Activated T-cell treated with anti-CD3 and anti-CD28 coated beads, Interleukin-2, amount 50 U/mL, for 4 hours (primary cell): ENCODE measurements at places on chromosomes 1 and 21. TPM values are rescaled to one million over a fixed set of nuclear protein-coding genes. Genes with fewer than 3 reads are reported as not detected.

- DNase-seq: no peak
Measured at GRCh38 chr1:5847013-5847659, 145.1 kb downstream of the NPHP4 start.

DNA sequence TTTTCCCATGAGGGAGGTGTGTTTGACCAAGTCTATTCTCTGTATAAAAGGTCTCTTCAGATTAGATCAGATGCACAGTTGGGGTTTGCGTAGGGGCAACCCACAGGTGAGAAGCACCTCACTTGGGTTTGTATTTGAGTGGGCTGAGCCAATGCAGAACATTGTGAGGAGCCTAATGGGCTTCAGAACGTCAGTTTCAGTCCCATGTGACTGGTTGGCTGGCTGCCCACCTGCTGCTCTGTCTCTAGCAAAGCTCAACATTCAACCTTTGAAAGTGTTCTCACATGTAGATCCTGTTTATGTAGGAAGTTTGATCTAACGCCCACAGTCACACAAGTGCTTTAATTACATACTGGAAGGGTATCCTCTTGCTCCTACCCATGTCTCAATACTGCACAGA is 105.5 kb downstream of the FASLG start:
- DNase-seq: peak; percentile 19

- no peak for DNase-seq
Measured at GRCh38 chr1:44275991-44276405, 62.7 kb downstream of the DMAP1 start.

DNA sequence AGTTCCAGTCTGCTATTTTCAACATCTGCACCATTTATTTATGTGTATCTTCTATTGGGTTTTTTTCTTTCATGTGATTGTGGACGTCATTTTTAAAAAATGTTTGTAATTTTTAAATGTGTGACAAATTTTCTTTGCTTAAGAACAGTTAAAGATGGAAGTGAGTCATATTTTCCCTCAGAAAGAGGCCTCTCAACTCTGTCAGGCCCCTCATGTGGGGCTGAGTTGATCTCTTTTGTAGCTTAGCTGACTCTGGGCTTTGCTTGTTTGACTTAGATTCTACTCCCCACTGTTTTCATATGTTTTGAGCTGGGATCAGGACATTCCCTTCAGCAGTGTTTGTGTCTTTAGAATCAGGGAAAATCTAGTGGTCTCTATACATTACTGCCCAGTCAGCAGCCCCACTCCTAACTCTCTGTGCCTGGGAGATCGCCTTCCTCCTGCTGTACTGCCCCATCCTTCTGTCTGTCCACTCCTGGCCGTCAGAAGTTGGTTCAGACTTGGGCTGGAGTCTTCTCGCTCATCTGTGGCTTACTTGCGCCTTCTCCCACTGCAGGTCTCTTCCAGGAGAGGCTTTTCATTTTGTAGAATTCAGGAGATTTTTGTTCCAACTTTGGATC is 137.4 kb downstream of the DYRK1A start:
- DNase-seq: no peak

- peak; percentile 16 for DNase-seq
Measured at GRCh38 chr1:119327450-119328155, 41.0 kb upstream of the HAO2 start.

DNA sequence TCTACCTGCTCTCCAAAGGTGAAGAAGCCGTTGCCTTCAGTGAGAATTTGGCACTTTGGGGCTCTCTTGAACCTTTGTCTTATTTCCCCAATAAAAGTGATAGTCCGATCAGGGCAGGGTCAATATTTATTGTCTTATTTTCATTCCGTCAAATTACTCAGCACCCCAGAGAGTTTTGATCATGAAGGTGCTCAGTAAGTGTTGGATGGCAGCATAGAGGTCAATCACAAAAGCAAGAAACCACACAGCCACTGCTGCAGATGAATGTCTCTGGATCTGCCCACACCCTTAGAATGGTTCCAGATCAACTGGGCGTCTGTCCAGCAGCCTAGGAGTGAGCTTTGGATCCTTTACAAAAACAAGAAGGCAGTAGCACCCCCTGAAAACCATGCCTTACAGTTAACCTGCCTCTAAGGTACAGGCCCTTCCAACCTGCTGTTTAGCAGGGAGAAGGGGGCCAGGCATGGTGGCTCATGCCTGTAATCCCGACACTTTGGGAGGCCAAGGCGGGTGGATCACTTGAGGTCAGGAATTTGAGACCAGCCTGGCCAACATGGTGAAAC is 97.3 kb downstream of the PSMG1 start:
- DNase-seq: no peak

GRCh38 chr1:167333124-167333523 is 112.4 kb downstream of the POU2F1 start:
- no peak for DNase-seq

GRCh38 chr1:229056046-229056445 is 214.9 kb upstream of the RAB4A start:
- no peak for DNase-seq

GRCh38 chr1:96416111-96416595 is 305.4 kb upstream of the PTBP2 start:
- no peak for DNase-seq

DNA sequence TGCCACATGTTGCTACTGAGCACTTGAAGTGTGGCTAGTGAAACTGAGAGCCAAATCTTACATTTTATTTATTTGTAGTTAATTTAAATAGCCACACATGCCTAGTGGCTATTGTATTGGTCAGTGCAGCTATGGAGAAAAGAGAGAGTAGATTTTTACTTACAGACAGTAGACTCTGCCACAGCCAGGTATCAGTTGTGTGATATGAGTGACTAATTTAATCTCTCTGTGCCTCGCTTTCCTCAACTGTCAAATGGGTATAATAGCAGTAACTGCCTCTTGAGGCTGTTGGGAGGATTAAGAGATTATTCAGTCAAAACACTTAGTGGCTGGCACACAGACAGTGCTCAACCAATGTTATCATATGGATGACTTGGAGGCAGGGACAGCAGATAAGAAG is 49.0 kb downstream of the UBE2T start:
- no peak for DNase-seq

- DNase-seq: peak; percentile 9
Measured at GRCh38 chr1:169105434-169106094, 926 bp upstream of the ATP1B1 start.

- no peak for DNase-seq
Measured at GRCh38 chr1:178544531-178544930, 31.6 kb downstream of the TEX35 start.

- no peak for DNase-seq
Measured at GRCh38 chr1:115898020-115898419, 57.1 kb upstream of the NHLH2 start.

- no peak for DNase-seq
Measured at GRCh38 chr1:200367841-200368534, 41.8 kb downstream of the ZNF281 start.

DNA sequence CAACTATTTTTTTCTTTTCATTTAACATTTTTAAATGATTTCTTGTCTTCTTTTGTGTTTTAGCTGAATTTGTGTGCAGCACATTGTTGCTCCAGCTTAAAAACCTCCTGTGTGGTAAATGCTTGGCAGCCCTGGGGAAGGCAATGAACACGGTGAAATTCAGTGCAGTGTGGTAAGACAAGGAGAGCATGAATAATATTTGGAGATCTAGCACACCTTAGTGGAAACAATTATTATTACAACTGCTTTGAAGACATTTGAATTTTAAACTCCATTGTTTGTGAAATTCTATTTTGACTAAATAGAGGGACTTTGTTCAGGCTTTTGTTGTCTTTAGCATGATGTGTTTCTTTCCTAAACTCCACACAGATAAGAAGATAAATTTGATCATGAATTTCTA is 242.6 kb upstream of the CXADR start:
- DNase-seq: no peak

GRCh38 chr1:108732398-108732797 is 14.1 kb upstream of the STXBP3 start:
- DNase-seq: no peak

DNA sequence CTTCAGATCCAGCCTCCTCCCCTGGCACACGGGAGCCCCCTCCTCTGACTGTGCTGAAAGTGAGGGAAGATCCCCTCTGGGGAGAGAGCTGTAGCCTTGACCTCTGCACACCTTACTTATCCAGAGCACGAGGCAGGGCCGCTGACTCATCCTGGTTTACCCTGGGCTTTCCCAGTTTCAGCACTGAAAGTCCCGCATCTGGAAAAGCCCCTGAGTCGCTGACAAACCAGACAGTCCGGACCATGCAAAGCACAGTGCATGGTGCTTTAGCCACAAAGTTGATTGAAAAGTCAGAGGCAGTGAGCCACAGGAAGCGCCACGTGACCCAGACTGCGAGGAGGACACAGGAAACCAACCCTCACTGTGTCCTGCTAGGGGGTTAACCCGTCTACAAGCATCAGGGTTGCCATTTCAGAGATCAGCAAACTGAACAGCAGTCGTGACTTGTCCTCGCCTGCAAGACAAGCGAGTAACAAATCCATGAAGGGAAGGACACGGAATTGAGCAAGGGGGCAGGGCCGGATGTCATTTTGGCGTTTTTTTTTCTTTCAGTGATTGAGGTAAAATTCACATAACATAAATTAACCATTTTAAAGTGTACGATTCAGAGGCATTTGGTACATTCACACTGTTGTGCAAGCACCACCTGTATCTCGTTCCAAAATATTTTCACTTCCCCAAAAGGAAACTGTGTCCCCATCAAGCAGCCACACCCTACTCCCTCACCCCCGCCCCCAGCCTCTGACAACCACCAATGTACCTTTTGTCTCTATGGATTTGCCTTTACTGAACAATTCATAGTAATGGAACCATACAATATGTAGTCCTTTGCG is 19.9 kb upstream of the IFNGR2 start:
- peak; percentile 64 for DNase-seq

- DNase-seq: no peak
Measured at GRCh38 chr1:63906047-63906704, 132.4 kb downstream of the ROR1 start.

- DNase-seq: peak; percentile 68
Measured at GRCh38 chr1:153617663-153618062, 1.5 kb upstream of the S100A14 start.

DNA sequence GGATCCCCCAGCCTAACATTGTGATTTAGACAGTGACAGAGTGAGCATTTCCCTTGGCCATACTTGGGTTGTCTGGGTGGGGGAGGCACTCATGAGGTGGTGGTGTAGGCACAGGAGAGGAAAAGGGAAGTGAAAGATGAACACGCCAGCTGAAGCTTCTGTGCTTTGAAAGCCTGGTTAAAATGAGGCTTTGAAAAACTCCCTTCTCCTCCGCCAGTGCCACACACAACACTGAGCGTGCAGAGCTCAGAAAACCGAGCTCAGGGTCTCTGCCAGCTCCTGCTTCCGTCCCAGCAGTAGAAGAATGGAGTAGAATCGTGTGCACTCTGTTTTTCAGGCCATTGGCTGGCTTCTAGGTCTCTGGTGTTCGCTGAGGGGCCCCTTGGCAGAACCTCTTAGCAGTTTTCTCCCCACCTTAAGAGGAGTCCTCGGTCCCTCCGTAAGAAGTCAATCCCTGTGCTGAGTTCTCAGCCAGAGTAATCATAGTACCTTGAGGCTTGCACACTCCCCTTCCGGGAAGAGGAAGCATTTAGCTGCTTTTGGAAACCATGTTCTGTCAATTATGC is 12.9 kb downstream of the PLEKHM2 start:
- DNase-seq: peak; percentile 10

DNA sequence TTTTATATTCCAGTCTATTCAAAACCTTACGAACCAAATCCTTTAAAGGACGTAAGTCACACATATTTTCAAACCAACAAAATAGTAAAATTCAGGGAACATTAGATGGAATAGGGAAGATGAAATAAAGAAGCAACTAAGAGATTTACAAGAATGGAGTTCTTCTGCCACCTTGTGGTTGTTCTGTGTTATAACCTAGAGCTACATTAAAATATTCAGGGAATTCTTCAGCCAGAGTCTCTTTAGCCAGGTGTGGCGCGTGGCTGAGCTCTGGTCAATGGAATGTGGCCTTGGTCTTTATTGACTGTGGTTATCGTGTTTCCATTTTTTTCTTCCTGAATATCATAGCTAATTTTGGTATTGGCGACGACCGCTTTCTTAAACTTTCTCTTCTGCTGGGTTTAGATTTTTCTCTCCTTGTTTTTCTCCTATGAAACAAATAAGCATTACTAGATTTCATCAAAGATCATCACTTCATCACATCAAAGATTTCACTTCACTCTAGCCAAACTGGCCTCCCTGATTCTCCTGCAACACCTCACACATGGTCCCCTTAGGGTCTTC is 221.3 kb downstream of the MRPL39 start:
- no peak for DNase-seq

DNA sequence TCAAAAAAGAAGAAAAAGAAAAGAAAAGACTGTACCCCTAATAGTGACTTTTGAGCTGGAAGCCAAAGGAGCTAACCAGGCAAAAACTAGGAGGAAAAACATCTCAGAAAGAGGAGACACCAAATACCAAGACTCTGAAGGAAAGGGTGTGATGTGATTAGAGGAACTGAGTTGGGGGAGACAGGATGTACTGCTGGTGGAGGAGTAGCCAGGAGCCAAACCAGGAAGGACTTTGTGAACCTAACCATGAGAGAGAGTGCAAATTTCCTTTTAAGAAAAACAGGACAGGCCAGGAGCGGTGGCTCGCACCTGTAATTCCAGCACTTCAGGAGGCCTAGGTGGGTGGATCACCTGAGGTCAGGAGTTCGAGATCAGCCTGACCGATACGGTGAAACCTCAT is 4.1 kb upstream of the RBP7 start:
- DNase-seq: no peak

DNA sequence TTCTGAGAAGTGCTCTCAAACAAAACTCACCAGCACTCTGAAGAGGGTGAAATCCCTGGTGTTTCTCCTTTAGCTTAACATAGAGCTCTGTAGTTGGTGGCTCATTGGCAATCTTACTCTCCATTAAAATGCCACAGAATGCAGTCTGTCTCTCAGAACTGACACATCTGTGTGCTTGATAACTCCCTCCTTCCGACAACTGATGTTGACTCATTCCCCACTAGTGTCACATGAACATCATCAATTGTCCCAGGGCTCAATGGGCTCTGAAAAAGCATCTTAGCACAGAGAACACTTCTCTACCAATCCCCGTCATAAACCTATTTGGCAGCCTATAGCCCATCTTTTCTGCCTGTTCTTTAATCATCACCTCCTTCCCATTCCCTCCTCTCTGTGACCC is 133.2 kb upstream of the ZC3H11B start:
- no peak for DNase-seq

GRCh38 chr1:13990939-13991338 is 291.0 kb downstream of the PRDM2 start:
- no peak for DNase-seq

GRCh38 chr1:41718497-41718896 is 200.2 kb downstream of the HIVEP3 start:
- no peak for DNase-seq

The LCA5L gene
- 0.16 TPM for total RNA-seq

The FAM151A gene
- not detected for total RNA-seq

The FCRLA gene
- total RNA-seq: 0.24 TPM

The RAB7B gene
- total RNA-seq: 0.24 TPM

The COL9A2 gene
- total RNA-seq: 1.2 TPM

The CAMK1G gene
- total RNA-seq: 0.15 TPM

The HCRTR1 gene
- total RNA-seq: not detected

The DR1 gene
- total RNA-seq: 93.3 TPM

The TEDDM1 gene
- total RNA-seq: not detected

The DPT gene
- total RNA-seq: not detected

The C4BPB gene
- total RNA-seq: 0.27 TPM

The ZCCHC17 gene
- total RNA-seq: 25.6 TPM

The SMPDL3B gene
- 0.22 TPM for total RNA-seq
